Left kidney (tissue), 8 donors: ENCODE measurements at places on chromosomes 5 and 9. TPM values are rescaled to one million over a fixed set of nuclear protein-coding genes. Genes with fewer than 3 reads are reported as not detected.
A peak's percentile ranks its signal among the peaks of the same experiment; 100 is the strongest.

DNA sequence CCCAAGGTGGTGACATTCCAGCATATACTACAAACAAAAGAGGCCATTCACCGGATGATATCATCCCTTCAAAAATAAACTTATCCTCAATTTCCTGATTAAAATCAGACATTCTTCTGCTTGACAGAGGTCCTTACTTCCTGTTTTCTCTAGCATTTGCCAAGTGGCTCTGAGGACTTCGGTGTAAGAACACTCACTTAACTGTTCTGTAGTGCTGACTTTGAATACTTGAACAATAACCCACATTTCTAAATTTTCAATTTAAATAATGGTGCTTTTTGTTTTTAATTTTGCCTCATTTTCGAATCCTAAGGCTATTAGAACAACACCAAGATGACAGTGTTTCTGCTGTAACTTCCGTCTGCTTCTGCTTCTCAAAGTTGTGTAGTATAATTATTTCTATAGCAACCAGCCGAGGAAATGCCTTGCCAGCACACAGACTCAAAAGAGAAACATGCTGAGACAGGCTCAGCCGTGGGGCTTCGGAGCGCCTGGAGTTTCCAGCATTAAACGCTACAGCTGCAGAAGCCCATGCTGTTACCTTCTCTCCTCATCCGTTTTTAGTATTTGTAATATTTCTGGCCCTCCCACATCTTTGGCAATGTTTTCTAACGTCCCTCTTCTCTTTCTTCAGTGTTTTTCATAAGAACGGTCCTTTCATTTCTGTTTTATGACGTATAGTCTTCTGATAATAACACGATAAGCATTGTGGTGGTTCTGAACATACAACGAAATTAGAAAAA lies 19.5 kb upstream of the ANXA1 start:
- DNase-seq: peak; percentile 64

DNA sequence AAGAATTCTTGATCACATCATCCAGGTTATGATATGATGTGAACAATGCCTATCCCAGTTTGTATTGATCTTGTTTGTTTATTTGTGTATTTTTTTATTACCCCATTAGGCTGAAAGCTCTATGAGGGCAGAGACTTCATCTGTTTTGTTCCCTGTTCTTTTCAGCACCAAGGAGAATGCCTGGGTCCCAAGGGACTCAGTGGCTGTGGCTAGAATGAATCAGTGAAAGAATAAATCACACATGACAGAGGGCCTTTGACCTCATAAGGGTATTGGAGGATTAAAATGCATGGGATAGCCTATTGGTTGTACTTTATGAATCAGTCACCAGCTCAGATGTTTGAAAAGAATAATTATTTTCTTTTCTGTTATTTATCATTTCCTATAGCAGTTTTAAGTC lies 292.2 kb downstream of the GAS1 start:
- no peak for DNase-seq

DNA sequence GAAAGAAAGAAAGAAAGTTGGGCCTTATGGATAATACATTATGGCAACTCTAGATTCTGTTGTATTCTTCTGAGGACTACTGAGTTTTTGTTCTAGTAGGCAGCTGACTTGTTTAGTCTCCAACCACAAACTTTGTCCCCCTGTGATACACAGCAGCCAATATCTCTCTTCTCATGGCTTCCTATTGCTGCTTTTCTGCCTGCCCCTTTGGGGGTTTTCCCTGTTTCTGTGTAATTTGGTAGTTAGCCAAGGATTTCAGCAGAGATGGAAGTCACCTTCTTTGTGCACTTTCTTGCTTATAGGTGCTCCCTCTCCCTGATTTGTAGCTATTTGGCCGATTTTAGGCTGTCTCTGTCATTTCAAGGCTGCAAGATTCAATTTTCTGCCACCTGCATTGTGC lies 109.6 kb downstream of the FGF1 start:
- DNase-seq: no peak

- DNase-seq: no peak
Measured at GRCh38 chr5:56409331-56410190, 176.4 kb upstream of the ANKRD55 start.

- no peak for DNase-seq
Measured at GRCh38 chr5:139772089-139772791, 23.4 kb upstream of the PSD2 start.

GRCh38 chr9:113298924-113299770 lies 4.0 kb downstream of the RNF183 start:
- no peak for DNase-seq

DNA sequence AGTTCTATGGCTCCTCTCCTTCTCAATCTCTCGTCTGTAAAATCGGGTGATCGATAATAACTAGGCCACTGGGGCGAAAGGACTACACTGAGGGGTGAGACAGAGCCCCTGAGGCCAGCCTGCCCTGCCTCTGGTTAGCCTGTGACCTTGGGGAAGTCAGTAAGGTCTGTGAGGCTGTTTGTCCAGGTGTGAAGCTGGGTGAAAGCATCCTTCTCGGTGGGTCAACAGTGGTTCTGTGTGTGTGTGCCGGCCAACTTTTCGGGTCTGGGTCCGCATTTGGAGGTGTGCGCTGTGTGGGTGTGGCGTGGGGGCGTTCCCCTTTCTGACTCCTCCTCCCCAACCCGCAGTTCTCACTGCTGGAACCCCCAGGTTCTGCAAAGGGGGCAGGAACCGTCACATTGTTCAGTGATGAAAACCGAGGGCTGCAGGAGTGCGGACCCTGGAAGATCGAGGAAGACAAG lies 5.0 kb upstream of the RNF44 start:
- DNase-seq: no peak

- no peak for DNase-seq
Measured at GRCh38 chr5:2747363-2748162, 3.9 kb downstream of the IRX2 start.

DNA sequence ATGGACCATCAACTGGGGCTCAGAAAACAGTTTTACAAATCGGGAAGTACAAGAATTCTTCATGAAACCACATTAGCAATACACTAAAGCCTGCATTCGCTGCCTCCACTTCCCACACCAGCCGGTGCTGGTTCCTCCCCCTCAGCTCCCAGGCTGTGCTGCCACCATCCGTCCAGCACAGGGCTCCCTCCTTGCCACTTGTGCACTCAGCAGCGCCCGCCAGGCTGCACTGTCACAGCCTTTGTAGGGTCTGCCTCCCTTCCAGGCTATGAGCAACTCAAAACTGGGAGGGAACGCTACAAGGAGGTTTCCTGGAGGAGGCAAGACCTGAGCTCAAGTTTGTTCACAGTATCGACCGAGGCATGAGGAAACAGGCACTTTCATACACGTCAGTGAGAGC lies 7.7 kb downstream of the MAPK9 start:
- no peak for DNase-seq

GRCh38 chr5:75734913-75735789 lies 17.9 kb upstream of the POC5 start:
- DNase-seq: peak; percentile 42

- DNase-seq: no peak
Measured at GRCh38 chr5:479566-480319, 36.8 kb downstream of the EXOC3 start.

DNA sequence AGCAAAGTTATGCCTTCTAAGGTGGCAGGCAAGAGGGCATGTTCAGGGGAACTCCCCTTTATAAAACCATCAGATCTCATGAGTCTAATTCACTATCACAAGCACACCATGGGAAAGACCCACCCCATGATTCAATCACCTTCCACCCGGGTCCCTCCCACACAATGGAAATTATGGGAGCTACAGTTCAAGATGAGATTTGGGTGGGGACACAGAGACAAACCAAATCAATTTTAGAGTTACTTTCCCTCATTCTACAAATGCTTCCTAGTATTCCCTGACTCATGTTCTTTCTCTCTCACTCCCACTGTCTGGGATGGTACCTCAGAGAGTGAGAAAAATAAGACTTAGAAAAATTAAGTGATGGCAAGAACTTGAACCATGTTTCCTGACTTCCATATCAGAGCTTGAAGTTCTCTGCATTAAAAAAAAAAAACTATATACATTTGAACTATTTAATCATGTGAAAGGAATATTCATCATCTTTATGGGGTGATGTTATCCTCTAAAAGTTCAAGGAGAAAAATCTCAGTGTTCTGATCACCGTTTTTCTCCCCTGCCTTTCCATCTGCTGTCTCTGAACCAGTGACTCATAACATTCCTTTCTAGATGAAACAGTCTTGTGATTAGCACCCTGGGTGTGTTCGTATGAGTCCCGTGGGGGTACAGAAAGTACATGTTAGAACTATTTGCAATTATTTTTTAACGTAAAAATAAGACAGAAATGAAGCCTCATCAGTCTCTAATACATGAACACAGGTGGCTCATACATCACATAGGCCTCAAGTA lies 282.9 kb downstream of the SLF1 start:
- no peak for DNase-seq

GRCh38 chr5:79772651-79773050 lies 83.0 kb downstream of the CMYA5 start:
- DNase-seq: peak; percentile 26

DNA sequence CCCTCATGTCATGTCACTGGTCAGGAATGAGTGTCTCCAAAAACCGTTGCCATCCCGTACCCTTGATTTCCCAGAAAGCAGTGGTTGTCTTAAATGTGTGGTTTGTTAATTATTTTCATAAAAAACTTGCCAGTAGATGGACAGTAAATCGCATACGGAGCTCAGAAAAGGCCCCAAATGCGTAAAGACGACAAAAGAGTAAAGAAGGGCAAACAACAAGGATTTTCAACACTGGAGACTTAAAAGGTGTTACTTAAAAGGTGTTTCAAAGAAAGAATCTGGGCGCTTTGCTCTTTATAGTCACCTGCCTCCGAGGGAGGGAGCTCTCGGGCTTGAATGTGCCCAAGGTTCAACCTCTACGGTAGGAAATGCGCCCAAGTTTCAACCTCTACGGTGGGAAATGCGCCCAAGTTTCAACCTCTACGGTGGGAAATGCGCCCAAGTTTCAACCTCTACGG lies 734 bp downstream of the KIF27 start:
- peak; percentile 79 for DNase-seq

The MYMK gene
- polyA plus RNA-seq: 0.37 TPM

The C8G gene
- 0.42 TPM for polyA plus RNA-seq

The FOXD4L3 gene
- polyA plus RNA-seq: not detected

The ORM2 gene
- not detected for polyA plus RNA-seq

The ACTBL2 gene
- polyA plus RNA-seq: not detected

The WNT8A gene
- polyA plus RNA-seq: 0.15 TPM
